NCI-H1436 treated with DMSO at 0.1 percent for 48 hours (cell line): ENCODE measurements at places on chromosomes 11 and 22.
A peak's percentile ranks its signal among the peaks of the same experiment; 100 is the strongest.

- DNase-seq: no peak
Observed at GRCh38 chr22:27073601-27074425, 416.4 kb downstream of the MIAT start.

DNA sequence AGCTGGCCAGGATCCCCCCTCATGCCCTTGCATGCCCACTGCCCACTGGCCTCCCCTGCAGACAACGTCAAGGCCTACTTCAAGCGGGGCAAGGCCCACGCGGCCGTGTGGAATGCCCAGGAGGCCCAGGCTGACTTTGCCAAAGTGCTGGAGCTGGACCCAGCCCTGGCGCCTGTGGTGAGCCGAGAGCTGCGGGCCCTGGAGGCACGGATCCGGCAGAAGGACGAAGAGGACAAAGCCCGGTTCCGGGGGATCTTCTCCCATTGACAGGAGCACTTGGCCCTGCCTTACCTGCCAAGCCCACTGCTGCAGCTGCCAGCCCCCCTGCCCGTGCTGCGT is 7.9 kb downstream of the AIP start:
- no peak for DNase-seq

GRCh38 chr11:14190992-14191778 is 167.8 kb downstream of the RRAS2 start:
- no peak for DNase-seq

DNA sequence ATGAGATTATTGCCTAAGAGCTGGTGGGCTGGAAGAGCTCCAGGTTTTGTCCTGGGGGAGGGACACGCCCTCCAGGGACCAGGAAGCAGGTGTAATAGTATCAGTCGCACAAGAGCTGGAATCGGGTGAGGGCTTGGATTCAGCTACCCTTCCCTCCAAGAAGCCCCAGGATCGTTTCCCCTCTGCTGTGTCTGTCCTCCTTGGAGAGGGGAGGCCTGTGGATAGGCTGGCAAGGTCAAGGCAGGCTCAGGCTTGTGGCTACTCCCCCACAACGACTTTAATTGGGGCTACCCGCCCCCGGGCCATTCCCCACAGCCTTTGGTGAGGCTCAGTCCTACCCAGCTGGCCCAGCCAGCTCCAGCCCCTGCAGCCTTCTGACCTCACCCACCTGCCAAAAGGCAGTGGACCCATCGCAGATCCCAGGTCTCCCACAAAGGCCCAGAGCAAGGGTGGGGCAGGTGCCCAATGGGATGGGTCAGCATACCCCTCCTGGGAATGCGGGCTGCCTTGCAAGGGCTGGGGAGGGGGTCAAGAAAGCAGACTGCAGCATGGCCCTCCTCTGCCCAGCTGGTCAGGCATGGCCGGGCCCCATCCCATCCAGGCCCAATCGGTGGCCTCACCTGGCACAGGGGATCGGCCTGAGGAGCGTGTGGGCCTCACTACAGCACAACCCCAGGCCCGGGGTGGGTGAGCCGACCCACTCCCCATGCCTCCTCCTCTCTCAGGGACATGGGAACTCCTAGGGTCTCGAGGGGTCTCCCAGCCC is 1.0 kb downstream of the CTSD start:
- no peak for DNase-seq

DNA sequence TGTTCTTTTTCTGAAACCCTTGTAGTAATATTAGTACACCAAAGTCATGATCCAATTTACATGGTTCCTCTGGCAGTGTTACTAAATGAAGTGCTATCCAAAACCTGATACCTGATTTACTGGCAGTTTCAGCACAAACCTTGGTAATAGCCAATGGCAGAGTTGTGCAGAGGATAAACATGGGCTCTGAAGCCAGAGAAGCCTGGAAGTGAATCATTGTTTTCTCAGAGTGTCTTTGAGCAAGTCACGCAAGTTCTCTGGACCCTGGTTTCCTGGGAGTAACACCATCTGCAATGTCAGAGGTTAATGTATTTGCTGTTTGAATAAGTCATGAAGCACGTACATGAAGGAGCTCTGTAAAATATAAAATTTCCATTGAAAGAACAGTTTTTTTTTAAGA is 222.3 kb upstream of the NARS2 start:
- DNase-seq: no peak

GRCh38 chr11:117473481-117474091 is 145.9 kb downstream of the CEP164 start:
- peak; percentile 92 for DNase-seq

- DNase-seq: no peak
Observed at GRCh38 chr11:47185305-47186075, 744 bp downstream of the PACSIN3 start.

GRCh38 chr11:104402812-104403521 is 239.0 kb upstream of the PDGFD start:
- DNase-seq: no peak

- DNase-seq: no peak
Observed at GRCh38 chr11:115389790-115390189, 114.4 kb downstream of the CADM1 start.

DNA sequence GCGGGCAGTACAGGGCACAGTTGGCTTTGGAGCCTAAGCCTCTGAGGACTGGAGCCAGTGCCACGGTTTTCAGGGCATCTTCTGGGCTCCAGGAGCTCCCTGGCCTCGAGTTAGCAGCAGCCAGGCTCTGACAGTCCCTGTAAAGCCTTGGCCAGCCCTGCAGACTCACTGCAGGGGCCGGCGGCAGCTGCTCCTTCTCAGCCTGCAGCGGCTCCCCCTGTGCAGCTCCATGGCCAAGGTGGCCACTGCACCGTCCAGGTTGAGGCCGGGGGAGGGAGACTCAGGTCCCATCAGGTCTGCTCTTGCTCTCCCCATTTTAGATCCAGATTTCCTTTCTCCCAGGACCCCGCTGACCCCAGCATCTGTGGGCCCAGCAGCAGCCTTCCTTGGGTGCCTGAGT is 1461.1 kb downstream of the BRD1 start:
- DNase-seq: no peak

GRCh38 chr22:45072322-45072903 is 62.6 kb upstream of the PHF21B start:
- DNase-seq: no peak

DNA sequence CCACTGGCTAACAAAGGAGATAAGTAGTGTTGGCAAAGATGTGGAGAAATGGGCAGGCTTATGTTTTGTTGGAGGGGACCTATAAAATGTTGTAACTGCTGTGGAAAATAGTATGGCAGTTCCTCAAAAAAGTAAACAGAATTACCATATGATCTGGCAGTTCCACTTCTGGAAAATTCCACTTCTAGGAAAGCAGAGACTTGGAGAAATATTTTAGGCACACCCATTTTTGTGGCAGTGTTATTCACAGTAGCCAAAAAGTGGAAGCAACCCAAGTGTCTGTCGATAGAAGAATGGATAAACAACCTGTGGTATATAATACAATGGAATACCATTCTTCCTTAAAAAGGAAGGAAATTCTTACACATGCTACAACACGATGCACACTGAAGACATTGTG is 57.0 kb upstream of the ADORA2A start:
- no peak for DNase-seq

GRCh38 chr11:79019975-79020374 is 420.9 kb downstream of the TENM4 start:
- no peak for DNase-seq

DNA sequence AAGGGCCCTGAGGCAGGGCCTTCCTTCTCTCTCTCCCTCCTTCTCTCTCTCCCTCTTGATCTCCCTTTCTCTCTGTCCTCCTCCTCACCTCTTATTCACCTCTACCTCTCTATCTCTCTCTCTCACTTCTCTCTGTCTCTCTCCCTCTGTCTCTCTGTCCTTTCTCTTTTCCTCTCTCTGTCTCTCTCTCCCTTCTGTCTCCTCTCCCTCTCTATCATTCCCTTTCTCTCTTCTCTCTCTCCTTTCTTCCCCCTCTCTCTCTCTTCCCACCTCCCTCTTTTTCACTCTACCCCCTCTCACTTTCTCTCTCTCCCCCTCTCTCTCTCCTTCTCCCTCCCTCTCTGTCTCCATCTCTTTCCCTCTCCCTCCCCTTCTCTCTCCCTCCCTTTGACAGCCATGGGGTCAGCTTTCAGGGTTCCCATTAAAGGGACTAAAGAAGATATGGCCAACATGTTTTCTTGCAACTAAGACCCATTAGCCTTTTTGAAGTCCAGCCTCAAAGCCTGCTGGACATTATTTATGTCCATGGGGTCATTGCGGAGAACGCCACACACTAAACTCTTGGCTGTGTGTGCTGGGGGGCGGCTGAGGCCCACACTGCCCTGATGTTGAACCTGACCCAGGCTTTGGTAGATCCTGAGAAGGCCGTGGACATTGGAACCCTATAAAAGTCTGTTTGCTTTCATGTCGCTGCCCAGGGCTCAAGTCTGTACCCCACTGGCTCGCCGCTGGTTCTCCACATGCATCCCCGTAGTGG is 15.0 kb downstream of the ANO1 start:
- no peak for DNase-seq

DNA sequence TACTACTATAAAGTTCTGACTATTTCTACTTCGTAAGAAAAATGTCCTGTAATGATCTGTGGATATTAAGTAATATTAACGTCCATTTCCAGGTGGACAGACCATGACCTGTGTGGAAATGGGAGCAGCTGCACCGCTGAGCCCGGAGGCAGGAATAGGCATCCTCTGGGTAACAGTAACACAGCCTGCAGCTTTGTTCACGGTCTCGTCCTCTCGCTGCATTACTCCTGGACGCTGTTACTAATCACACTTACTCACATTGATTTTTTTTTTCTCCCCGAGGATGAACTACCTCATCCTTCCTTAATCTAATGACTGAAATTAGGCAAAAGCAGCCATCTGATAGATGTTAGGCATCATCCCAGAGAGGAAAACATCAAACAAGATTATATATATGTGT is 345.7 kb upstream of the NARS2 start:
- no peak for DNase-seq

DNA sequence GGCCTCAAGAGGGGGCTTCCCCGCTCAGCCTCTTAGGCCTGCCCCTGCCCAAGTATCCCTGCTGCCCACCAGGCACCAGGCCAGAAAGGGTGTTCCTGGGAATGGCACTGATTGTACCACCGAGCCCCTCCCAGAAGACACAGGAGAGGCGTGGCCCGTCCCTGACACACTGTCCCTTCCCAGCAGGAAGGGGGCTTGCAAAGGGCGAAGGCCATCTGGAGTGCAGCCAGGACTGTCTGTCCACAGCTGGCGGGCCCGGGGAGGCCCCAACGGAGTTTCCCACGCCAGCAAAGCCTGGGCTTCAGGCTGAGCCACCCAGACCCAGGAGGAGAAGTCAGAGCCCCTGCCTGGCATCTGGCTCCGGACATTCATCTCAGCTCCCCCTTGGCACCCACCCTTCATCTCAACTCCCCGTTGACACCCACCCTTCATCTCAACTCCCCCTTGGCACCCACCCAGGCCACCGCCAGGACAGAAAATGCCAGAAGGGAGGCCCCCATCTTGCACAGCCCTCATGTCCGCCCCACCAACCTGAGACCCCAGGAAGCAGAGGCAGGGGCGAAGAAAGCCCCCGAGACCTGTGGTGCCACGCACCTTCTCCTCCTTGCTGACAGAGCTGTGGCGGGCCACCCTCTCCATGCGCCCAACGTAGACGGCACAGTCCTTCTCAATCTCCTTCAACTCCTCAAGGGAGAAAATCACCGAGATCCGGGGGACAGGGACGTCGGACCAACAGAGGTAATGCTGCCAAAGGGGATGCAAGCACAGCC is 19.4 kb downstream of the TUBGCP6 start:
- DNase-seq: no peak

GRCh38 chr11:119529936-119530335 is 107.0 kb upstream of the THY1 start:
- DNase-seq: no peak

DNA sequence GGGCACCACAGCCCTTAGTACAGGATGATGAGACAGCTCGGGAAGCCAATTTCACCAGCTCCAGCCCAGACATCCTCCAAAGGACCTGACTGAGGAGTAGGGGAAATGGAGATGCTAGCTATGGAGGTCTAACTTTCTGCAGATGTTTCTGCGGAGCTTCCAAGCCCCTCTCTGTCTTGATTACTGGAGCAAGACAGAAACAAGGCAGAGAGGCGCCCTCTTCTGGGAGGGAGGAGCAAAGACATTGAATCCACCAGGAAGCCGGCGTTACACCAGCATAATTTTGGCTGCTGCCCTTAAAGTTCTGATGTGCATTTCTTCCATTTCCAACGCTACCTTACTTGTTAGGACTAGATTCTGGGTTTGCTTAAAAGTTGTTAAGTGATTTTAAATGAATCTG is 107.3 kb upstream of the HSD17B12 start:
- DNase-seq: no peak

DNA sequence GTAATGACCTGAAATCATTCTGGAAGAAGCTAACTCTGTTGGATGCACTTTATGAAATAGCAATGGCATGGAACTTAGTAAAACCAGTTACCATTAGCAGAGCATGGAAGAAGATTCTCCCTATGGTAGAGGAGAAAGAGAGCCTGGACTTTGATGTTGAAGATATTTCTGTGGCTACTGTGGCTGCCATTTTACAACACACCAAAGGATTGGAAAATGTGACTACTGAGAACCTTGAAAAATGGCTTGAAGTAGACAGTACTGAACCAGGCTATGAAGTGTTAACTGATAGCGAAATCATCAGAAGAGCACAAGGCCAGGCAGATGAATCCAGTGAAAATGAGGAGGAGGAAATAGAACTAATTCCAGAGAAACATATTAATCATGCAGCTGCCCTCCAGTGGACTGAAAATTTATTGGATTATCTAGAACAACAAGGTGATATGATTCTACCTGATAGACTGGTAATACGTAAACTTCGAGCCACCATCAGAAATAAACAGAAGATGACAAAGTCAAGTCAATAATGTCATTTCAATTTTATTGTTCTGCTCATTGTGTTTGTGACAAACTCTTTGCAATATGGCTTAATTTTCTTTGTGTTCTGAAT is 2.0 kb downstream of the JRKL start:
- no peak for DNase-seq

- DNase-seq: no peak
Observed at GRCh38 chr11:95917193-95918036, 6.5 kb downstream of the MTMR2 start.

DNA sequence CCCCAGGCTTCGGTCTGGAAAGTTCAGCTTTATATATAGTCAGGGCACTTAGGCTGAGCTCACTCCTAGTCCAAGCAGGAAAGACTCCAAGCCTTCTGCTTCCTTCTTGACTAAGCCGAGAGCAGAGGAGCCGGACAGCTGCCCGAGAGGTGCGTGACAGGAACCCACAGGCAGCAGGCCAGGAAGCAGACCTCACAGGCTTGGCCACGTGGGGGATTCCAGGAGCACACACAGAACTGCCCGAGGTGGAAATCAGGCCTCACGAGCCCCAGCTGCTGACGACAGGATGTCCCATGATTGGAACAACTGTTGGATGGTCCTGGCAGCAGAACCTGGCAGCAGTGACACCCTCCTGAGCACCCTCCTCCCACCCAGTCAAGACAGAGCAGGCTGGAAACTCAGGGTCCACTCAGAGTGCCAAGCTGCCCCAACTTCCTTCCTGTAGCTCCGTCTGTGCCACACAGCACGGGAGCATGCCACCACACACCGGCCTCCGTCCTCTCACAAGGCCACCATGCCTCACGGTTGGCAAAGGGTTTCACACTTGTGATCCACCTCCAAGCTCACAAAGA is 5.4 kb downstream of the PLA2G6 start:
- DNase-seq: no peak

- no peak for DNase-seq
Observed at GRCh38 chr11:46050662-46051061, 70.6 kb downstream of the PHF21A start.

GRCh38 chr11:33804471-33804870 is 30.2 kb upstream of the FBXO3 start:
- no peak for DNase-seq

GRCh38 chr11:96342014-96342960 is 708 bp downstream of the MAML2 start:
- DNase-seq: no peak
